ENCODE measurements at places on chromosomes 5 and 9.

- no peak for DNase-seq
Observed at GRCh38 chr5:36655161-36655560, 48.8 kb downstream of the SLC1A3 start.

GRCh38 chr9:82202808-82203207, 214.2 kb downstream of the SPATA31D1 start:
- DNase-seq, result no peak

DNA sequence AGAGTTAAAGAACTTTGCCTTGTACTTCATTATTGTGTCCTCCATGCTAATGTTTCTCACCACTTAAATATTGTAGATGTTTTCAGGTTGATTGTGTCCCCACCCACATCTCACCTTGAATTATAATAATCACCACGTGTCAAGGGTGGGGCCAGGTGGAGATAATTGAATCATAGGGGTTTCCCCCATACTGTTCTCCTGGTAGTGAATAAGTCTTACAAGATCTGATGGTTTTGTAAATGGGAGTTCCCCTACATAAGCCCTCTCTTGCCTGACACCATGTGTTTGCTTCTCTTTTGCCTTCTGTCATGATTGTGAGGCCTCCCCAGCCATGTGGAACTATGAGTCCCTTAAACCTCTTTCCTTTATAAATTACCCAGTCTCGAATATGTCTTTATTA, 248.3 kb downstream of the FBXL7 start:
- DNase-seq, result no peak

DNA sequence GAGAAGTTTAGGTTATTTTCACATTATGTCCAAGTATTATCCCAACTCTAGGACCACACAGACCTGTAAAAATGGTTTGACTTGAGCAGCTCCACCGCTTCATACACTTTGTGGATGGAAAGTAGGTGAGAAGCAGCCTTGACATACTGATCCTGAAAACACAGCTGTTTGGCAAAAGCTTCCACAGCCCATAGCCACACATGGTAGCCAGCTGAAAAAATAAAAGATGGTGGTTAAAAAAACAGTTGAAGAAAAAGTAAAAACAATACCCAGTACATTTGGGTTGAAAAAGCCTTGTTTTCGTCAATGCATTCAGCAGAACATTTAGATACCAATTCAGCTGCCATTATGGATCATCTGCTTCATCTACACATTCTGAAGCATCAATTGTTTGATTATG, 36.7 kb downstream of the GEMIN5 start:
- DNase-seq, result no peak

DNA sequence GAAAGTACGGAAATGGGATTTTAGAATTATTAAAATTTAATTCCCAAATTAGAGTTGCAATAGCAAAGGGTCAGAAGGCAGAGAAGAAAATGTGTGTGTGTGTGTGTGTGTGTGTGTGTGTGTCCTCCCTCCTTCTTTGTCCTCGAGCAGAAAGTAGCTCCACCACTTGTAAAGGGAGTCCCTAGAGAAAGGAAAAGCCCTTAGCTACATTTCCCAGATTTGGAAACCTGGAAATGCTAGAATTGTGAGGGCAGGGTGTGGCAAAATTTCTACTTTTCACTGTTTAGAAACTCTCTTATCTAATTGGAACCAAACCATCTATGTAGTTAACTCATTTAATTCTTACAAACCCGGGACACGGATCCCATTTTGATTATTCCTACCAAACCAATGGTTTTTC, 33.2 kb upstream of the LIFR start:
- no peak for DNase-seq

- no peak for DNase-seq
Observed at GRCh38 chr5:83393504-83393866, 78.1 kb upstream of the VCAN start.

DNA sequence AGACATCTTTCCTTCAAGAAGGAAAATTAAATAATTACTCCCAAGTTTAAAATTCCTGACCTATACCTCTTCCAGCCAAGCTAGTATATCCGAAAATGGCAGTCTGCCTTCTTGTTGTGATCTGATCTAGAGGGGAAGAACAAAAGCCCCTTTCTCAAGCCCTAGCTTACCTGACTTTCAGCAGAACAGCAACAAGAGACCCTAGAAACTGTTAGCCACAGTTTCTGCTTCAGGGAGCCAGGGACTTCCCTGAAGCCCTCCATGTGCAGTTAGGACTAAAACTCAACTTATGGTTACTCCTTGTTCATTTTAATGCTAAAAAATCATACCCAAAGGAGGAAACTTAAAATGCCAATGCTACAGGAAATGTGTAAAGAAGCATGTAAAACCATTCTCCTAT, 366.7 kb upstream of the CTNND2 start:
- DNase-seq, result no peak

DNA sequence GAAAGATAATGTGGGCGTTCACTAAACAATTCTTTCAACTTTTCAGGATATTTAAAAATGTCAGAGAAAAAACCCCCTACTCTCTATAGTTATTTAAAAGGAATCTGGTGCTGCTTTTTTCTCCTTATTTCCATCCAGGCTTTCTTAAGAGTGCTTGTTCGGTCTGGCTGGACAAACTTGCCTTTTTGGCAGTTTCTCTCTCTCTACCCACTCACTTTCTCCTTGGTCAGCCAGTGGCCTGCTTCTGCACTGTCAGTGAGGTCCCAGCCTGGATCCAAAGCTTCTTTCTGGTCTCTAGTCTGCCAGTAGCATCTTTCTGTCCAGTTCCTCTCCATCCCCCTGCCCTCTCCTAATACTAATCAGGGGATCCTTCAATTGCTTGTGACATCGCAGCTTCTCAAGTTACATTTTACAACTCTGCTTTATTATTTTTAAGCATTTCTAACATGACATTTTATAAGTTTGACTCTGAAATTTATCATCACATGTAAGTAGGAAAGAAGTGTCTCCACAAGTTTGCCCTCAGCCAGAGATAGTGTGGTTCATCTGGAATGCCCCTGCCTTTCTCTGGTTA, 50.4 kb downstream of the PIK3R1 start:
- DNase-seq, result no peak

- no peak for DNase-seq
Observed at GRCh38 chr5:53464722-53465121, 15.7 kb upstream of the FST start.

GRCh38 chr9:85157772-85158171, 488.2 kb downstream of the NTRK2 start:
- DNase-seq, result no peak

DNA sequence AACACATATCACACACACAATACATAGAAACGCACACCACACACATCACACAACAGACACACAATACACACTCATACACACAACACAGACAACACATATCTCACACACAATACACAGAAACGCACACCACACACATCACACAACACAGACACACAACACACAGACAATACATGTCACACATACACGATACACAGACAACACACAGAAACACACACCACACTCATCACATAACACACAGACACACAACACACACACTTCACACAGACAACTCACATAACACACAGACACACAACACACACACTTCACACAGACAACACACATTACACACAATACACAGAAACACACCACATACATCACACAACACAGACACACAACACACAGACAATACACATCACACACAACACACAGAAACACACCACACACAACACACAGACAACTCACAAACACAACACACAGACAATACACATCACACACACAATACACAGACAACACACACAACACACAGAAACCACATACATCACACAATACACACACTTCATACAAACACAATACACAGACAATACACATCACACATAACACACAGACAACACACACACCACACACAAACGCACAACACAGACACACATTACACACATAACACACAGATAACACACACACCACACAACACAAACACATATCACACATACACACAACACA, 4.3 kb upstream of the CCDC187 start:
- no peak for DNase-seq

DNA sequence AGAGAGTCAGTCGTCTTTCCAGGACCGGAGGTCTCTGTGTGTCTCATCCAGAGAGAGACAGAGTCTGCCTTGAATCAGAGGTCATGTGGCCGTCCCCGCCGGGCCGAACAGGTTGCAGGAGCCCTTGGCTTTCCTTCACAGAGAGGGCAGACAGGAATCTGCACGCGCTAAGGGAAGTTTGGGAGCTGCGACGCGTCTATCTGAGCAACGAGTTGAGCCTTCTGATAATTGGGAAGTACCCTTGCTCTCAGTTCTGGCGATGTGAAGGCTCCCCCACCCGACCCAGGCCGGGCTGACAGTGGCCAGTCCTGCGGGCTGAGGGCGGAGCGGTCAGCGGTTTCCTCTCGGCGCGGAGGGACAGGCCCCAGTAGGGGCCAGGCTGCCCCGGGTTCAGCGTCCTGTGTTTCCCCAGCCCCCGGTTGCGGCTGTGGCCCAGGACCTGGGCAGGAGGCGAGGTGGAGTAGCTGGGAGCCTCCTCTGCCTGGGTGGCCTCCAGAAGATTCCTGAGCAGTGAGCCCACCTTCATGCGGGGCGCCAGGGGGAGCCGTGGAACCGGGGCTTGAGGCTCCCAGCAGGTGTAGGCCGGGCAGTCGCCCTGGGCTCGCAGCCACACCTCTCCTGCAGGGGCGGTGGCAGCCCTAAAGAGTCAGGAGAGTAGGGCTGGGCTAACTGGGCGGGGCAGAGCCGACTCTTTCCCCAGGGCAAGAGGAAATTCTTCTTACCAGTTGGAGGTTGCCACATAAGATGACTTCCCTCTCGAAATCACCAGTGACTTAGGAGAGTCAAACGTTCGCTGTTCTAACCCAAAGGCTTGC, 13.9 kb downstream of the NR2F1 start:
- DNase-seq, result no peak

- no peak for DNase-seq
Observed at GRCh38 chr5:25005431-25005830, 360.7 kb upstream of the CDH10 start.

GRCh38 chr5:61450493-61451279, 118.6 kb downstream of the ZSWIM6 start:
- no peak for DNase-seq

- DNase-seq, result peak; percentile 74
Observed at GRCh38 chr5:37738057-37738691, 101.7 kb downstream of the GDNF start.

DNA sequence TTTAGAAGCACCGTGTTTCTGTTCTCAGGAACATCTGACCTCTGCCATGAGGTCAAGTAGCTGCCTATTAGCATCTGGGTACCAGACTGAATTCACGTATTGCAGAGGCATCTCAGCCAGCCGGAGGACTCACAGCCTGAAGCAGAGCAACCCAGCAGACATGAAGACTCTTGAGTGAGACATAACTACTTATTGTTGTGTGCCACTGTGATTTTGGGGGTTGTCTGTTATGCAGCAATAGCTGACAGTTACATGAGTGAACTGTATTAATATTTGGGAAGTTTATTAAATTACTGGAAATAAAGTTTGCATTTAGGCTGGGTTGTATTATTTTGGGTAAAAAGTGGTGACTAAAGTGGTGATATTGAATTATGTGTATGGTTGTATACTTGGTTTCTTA, 1.3 kb upstream of the ACOT12 start:
- DNase-seq, result no peak

DNA sequence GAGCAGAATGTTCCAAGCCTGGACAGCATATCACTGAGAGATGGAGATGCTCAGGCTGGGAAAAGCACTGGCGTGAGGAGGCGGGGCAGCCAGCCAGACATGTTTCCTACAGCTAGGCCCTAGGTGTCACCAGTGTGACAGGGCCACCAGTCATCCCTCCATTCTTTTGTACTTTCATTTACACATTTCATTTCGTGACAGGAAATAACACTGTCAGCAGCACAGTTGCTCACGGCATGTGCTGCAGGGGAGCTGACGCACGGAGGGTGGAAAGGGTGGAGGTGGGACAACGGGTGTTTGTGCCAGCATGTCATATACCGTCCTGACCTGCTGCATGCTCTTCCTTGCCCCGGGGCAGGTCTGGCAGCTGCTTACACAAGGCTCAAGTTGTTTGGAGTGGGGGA, 14.8 kb upstream of the CEMIP2 start:
- DNase-seq, result peak; percentile 73

- DNase-seq, result no peak
Observed at GRCh38 chr9:133427658-133428348, 5.6 kb downstream of the ADAMTS13 start.

- DNase-seq, result no peak
Observed at GRCh38 chr5:31364881-31365636, 166.8 kb downstream of the DROSHA start.

GRCh38 chr5:131193106-131193505, 22.4 kb downstream of the LYRM7 start:
- peak; percentile 16 for DNase-seq

DNA sequence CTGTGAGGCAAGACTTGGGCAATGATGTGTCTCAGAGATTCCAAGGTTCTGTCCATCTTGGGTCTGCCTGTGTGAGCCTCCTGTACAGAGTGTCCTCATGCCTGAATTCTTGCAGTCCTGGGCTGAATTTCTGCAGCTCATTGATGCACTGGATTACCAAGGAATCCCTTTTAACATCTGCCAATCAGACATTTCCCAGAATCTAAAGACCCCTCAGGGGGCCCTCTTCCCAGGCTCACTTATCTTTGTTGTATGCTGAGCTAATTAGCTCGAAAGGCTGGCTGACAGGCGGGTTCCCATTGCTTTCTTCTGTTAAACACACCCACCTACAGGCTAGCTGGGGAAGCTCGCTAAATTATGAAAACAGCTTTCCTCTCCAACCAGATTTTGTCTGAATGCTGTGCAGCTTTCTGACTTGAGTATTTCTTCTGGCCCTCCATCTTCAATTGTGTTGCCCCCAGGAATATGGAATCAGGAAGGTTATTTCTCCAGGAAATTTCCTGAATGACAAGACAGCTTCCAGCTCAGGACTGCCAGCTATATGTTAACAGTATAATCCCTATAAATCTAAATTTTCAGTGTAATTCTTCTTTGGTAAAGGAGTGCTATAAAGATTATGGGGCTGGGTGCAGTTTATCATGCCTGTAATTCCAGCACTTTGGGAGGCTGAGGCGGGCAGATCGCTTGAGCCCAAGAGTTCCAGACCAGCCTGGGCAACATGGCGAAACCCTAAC, at the start of gene LIX1:
Gene LIX1 (minus strand): TSS at position 91 of the 734 bp plus-strand sequence. CDS start 35 bp downstream, at position 56.
- DNase-seq, result peak; percentile 42

- no peak for DNase-seq
Observed at GRCh38 chr9:26163931-26164330, 485.7 kb upstream of the TUSC1 start.

DNA sequence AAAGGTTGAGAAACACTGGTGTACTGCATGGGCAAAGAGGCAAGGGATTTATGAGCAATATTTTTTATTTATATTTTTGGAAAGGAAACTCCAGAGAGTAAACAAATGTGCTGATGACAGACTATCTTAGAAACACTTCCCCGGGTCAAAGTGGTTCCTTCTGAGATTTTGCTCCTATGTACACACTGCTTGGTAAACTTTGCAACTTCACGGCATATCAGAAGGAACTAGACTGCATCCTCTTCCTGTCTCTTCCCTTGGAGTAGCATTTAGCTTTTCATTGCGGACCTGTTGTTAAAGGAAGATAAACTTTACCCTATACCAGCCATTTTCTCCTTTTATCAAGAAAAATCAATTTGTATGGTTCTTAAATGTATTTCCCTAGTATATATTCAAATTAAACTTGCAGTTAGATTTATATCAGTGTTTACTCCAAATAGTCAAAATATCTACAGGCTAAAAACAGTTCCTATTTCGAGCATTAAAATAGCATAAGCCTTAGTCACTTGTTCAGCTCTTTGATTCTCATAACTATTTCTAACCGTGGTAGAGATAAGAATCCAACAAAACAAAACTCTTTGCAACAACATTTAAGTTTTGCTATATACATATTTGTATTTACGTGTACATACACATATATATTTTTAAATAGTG, 48.0 kb upstream of the LRRC19 start:
- DNase-seq, result peak; percentile 65

- DNase-seq, result peak; percentile 65
Observed at GRCh38 chr5:16791036-16791705, 144.9 kb downstream of the MYO10 start.

GRCh38 chr5:74206579-74207550, 433.7 kb downstream of the ENC1 start:
- DNase-seq, result no peak
